Vein endothelial cell (primary cell): ENCODE measurements at places on chromosomes 7 and 10. TPM values are rescaled to one million over a fixed set of nuclear protein-coding genes. Genes with fewer than 3 reads are reported as not detected.

Gene STEAP1B
- 37.2 and 44.8 TPM in 2 replicates for total RNA-seq

Gene GPR141
- not detected in 2 replicates for total RNA-seq

Gene AUTS2
- 0.76 and 1.6 TPM in 2 replicates for total RNA-seq

Gene PRKCQ
- total RNA-seq, result under 0.01 TPM in 1 of 2 replicates, not detected in the other

Gene CYP3A7
- 0.10 TPM in 1 of 2 replicates, not detected in the other for total RNA-seq

Gene PON1
- total RNA-seq, result not detected in 2 replicates

Gene VIPR2
- not detected in 2 replicates for total RNA-seq

Gene C10orf105
- total RNA-seq, result under 0.01 TPM in 1 of 2 replicates, not detected in the other

Gene OR13A1
- total RNA-seq, result not detected in 2 replicates

Gene FEZF1
- not detected in 2 replicates for total RNA-seq

Gene LIPM
- not detected in 2 replicates for total RNA-seq

Gene INSYN2A
- 0.10 TPM in 1 of 2 replicates, not detected in the other for total RNA-seq

Gene ZNF438
- total RNA-seq, result 9.8 and 10.0 TPM in 2 replicates

Gene NPC1L1
- total RNA-seq, result not detected in 2 replicates

Gene VTI1A
- total RNA-seq, result 33.3 and 40.4 TPM in 2 replicates

Gene ABCC2
- total RNA-seq, result 0.65 and 0.86 TPM in 2 replicates

Gene THSD7A
- total RNA-seq, result 32.0 and 36.6 TPM in 2 replicates

Gene C10orf53
- total RNA-seq, result not detected in 2 replicates

Gene CYP2E1
- total RNA-seq, result 0.76 and 1.3 TPM in 2 replicates
